AG08396 (cell line): ENCODE measurements at places on chromosomes 4 and X.

DNA sequence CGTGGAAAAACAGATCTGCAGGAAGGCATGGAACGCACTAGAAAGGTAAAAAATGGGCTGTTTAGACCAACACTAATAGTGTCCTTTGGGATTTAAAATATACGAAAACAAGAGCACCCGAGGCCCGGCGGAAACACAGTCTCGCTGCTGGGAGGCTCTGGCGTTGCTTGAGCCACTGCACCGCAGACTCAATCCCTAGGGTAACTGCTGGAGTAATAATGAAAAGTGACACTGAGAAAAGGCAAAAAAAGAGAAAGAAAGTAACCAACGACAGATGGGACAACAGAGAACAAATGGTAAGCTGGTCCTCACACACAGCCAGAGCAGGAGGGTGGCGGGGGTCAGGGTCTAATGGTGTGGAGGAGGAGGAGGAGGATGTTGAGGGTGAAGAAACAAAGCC lies 15.4 kb downstream of the IRAK1 start:
- no peak for DNase-seq

DNA sequence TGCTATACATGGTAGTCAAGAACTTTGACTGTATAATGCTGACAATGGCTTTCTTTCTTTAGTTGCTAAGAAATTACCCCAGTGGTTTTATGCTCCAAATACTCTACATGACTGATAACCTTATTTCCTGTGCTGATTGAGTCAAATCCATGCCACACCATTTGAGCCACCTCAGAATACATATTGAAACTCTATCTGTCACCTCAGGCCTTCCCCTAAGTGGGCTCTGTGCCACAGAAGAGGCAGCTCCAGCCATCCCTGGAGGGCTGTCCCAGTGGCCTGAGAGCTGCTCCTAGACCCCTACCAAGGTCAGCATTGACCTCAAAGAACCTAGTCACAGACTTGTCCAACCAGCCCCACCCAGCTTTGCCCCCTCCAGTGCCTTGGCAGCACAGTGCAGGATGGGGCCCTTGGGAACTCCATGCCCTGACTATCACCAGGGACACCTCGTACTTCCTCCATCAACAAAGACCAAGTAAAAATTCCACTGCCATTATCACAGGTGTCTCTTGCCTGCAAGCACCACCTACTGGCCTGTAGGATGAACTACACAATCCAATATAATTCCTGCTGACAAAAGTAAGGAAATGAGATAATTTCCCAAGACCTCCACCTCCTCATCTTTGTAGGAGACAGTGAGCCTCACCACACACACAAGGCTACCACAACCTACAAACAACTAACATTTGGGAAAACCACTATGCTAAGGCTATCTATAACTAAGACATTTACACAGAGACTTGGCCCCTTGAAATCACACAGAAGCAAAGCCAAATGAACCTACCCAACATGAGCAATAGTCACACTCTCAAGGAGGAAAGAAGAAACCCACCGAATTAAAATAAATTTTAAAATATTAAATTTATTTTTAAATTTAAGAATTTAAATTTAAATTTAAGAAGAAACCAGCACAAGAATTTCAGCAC lies 239.9 kb downstream of the NKX6-1 start:
- peak; percentile 10 for DNase-seq

GRCh38 chr4:117783716-117784115 lies 250.6 kb upstream of the NDST3 start:
- no peak for DNase-seq

DNA sequence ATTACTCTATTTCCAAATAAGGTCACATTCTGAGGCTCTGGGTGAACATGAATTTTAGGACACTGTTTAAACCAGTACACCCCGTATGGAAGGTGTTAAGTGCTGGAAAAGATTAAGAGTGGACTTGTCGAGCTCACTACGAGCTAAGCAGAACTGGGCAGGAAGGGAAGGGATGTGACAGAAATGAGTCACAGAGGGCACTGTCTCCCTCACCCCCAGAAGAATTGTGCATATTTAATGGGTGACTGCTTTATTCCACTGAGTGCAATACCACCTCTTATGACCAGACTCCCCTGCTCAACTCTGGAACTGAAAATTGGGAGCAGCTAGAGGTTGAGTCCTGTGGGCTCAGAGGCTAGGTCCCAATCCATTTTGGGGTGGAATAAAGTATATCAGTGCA lies 187.4 kb upstream of the RPS6KA3 start:
- DNase-seq, result peak; percentile 4

DNA sequence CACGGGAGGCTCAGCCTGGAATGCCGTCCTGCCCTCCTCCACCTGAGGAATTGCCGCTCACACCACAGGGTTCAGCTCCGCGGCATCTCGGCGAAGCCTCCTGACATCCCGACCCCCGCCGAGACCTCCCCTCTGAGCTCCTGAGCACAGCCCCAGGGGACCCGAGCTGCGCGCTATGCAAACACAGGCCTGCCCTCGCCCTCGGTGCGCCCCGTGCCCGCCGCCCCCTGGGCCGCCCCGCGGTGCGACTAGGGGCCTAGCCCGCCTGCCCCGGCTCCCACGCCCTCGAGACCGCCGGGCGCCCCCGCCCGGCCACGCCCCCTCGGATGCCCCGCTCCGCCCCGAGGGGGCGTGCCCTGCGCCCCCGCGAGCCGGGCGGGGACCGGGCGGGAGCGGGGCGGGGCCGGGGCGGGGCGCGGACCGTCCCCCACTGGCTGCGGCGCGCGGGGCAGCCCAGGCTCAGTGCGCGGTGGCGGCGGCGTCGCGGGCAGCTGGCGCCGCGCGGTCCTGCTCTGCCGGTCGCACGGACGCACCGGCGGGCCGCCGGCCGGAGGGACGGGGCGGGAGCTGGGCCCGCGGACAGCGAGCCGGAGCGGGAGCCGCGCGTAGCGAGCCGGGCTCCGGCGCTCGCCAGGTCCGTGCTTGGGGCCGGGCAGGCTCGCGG lies at the start of gene FGFR3:
Gene FGFR3 (plus strand): TSS at position 462 of the 664 bp plus-strand sequence. CDS start 642 bp downstream, outside the sequence.
- DNase-seq, result peak; percentile 91

DNA sequence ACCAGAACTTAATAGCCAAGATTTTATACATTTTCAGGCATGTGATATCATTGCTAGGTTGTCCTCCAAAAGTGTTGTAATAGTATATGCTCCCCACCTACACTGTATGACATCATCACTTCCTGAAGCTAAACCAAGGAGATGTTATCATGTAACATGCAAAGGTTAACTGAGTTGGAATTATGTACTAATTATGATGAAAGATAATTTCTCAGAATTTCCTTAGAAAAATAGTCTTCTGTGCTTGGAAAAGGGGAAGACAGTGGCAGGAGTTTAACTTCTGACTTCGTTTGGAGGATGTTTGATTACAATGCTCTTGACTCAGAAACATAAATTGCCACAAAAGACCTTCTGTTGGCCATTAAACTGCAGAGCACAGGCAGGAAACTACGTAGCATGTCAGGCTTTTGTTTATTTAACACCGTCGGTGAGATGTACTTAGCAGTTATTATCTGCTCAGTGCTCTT lies 83.6 kb upstream of the GUCY1A1 start:
- DNase-seq, result no peak

GRCh38 chr4:76238701-76239100 lies 12.8 kb upstream of the FAM47E start:
- no peak for DNase-seq

DNA sequence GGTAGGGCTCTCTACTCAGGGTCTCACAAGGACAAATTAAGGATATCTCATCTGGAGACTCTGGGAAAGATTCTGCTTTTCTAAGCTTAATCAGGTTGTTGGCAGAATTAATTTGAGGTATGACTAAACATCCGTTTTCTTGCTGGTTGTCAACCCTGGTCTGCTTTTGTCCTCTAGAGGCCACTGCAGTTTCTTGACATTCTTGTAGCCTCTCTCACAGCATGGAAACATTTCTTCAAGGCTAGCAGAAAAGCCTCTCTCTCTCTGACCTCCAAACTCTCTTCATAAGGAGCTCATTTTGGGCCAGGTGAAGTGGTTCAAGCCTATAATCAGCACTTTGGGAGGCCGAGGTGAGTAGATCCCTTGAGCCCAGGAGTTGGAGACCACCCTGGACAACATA lies 749.5 kb upstream of the PCDH7 start:
- DNase-seq, result no peak

GRCh38 chrX:65609237-65609636 lies 58.2 kb upstream of the MSN start:
- DNase-seq, result no peak

DNA sequence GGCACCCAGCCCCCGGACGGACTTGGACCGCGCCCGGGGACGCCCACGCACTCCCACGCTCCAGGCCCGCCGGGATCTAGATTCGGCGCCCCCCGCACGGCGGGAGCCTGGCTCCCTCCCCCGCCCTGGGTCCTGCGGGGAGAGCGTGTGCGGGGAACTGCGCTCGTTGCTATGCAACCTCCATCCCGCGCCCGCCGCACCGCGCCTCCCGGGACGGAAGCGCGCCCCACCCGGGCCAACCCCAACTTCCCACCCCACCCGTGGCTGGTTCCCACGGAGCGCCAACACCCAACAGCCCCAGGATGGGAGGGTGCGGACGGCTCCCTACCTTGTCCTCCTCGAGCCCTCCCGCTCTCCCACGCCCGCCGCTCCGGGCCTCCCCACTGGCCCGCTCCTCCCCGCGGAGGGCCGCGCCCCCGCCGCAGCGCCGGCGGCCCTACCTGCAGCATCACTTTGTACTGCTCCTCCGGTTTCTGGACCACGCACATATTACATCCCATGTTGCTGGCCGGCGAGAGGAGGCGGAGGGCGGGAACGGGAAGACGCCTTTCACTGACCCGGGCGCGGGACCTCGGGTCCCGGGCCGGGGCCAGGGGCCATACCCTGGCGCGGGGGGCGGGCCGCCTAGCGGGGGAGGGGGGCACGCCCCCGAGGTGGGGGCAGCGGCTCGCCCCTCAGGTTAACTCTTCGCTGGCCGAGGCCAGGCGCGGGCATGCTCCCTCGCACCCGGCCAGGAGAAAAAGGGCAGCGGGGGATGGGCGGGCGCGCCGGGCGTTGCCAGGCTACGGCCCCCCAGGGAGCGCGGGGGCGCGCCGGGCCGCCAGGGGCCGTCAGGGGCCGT lies at the start of gene PDZD4:
Gene PDZD4 (minus strand): TSS at position 746 of the 841 bp plus-strand sequence. CDS start 246 bp downstream, at position 500.
- no peak for DNase-seq

- DNase-seq, result no peak
These were observed 71.3 kb upstream of the PUDP start for GRCh38 chrX:7219153-7219705.

GRCh38 chrX:40176351-40177116 lies 78.8 kb upstream of the BCOR start:
- peak; percentile 62 for DNase-seq

DNA sequence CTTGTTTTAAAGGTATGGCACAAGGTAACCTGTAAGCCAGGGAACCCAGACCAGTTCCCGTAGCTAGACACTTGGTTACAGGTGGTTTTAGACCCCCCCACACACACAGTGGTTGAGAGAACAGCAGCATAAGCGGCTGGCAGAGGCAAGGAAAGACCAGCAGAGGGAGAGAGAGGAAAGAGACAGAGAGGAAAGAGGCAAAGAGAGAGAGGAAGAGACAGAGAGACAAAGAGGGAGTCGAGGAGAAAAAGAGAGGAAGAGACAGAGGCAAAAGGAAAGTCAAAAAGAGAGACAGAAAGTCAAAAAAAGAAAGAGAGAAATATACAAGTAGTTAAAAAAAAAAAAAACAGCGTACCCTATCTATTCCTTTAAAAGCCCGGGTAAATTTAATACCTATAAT lies 19.5 kb upstream of the PCSK1N start:
- DNase-seq, result no peak

GRCh38 chr4:158201876-158202275 lies 8.4 kb upstream of the TMEM144 start:
- DNase-seq, result no peak
